ENCODE measurements at places on chromosomes 11 and 22.

GRCh38 chr11:67268081-67268961, 2.0 kb downstream of the GRK2 start:
- peak overlapping the region; percentile 97 for H3K4me3 ChIP-seq
- no peak overlapping the region for H3K27ac ChIP-seq
- no peak for DNase-seq
- H3K27me3 ChIP-seq = no peaks in the 10 kb centered on the region
- peaks cover 9% of the 10 kb centered on the region for H3K36me3 ChIP-seq

DNA sequence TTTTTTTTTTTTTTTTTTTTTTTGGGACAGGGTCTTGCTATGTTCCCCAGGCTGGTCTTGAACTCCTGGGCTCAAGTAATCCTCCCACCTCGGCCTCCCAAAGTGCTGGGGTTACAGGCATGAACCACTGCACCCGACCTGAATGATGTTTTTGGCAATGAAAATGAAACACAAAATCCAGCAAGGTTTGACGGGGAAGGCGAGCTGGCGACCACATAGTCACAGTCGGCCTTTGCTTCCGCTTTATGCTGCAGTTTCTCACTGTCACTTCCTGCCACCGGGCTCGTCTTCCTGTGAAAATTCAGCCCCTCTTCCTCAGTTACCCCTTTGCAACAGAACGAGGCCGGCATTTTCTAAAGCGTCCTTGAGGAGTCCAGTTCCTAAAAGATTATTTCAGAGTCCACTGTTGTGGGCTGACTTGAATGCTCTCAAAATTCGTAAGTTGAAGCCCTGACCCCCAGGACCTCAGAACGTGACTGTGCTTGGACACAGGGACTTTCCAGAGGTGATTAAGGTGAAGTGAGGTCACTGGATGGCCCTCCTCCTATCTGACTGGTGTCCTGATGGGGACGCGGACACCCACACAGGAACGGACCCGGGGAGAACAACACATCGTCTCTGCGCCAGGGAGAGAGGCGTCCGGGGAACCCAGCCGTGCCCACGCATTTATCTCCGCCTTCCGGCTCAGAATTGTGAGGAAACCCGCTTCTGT, 2.9 kb upstream of the BID start:
- DNase-seq = no peak
- H3K27me3 ChIP-seq = peaks cover 14% of the 10 kb centered on the region
- H3K27ac ChIP-seq = no peak overlapping the region
- no peaks in the 10 kb centered on the region for H3K36me3 ChIP-seq
- H3K4me3 ChIP-seq = no peak overlapping the region

DNA sequence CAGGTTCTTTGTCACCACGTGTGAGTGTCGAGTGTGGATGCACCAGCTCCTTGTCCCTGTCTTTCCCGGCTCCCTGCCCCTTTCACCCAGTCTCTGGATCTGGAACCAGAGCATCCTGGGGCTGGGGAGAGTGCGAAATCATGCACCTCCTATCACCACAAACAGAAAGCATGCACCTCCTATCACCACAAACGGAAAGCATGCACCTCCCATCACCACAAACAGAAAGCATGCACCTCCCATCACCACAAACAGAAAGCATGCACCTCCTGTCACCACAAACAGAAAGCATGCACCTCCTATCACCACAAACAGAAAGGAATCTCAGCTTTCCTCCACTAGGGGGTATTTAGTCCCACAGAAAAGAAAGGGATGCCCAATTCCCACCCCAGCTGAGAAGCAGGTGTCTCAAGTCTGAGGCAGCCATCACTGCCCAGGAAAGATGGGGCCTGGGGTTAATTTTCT, 5.9 kb upstream of the GLB1L3 start:
- H3K4me3 ChIP-seq = no peak overlapping the region
- H3K4me1 ChIP-seq = no peaks in the 10 kb centered on the region
- H3K27ac ChIP-seq = no peak overlapping the region
- H3K27me3 ChIP-seq = peaks cover 55% of the 10 kb centered on the region

DNA sequence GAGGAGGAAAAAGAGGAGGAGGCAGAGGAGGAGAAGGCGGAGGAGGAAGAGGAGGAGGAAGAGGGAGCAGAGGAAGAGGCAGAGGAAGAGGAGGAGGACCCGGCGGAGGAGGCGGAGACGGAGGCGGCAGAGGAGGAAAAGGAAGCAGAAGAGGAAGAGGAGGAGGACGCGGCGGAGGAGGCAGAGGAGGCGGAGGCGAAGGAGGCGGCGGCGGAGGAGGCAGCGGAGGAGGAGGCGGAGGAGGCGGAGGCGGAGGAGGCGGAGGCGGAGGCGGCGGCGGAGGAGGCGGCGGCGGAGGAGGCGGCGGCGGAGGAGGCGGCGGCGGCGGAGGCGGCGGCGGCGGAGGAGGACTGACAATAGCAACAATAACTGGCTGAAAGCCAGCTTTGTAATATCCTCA, 616.6 kb downstream of the TBC1D22A start:
- no peaks in the 10 kb centered on the region for H3K36me3 ChIP-seq
- H3K4me1 ChIP-seq = no peaks in the 10 kb centered on the region
- H3K4me3 ChIP-seq = no peak overlapping the region
- H3K27me3 ChIP-seq = peaks cover 64% of the 10 kb centered on the region

DNA sequence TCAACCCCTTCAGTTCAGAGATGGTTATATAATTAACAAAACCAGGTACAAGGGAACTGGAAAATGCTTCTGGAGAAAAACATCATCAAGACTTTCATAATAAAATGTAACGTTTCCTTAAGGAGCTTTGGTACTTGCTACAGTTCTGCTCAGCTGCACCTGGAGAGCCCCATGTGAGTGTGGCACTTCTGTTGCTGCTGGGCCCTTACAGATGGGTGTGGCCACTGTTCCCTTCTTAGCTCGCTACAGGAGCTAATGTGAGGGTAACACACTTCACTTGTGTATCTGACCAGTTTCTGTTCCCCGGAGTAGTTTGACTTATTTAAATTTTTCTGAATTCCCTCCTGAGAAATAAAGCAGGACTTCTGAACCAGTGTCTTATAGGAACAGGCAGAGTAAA, 4.0 kb downstream of the POU2AF3 start:
- H3K4me3 ChIP-seq = no peak overlapping the region
- peaks cover 16% of the 10 kb centered on the region for H3K4me1 ChIP-seq
- DNase-seq = no peak
- H3K27me3 ChIP-seq = peaks cover 61% of the 10 kb centered on the region
- H3K27ac ChIP-seq = no peak overlapping the region

- H3K27ac ChIP-seq = no peak overlapping the region
- no peaks in the 10 kb centered on the region for H3K27me3 ChIP-seq
- no peak overlapping the region for H3K4me3 ChIP-seq
- no peak for DNase-seq
Measured at GRCh38 chr11:60336767-60337391, 9.8 kb downstream of the MS4A6E start.

DNA sequence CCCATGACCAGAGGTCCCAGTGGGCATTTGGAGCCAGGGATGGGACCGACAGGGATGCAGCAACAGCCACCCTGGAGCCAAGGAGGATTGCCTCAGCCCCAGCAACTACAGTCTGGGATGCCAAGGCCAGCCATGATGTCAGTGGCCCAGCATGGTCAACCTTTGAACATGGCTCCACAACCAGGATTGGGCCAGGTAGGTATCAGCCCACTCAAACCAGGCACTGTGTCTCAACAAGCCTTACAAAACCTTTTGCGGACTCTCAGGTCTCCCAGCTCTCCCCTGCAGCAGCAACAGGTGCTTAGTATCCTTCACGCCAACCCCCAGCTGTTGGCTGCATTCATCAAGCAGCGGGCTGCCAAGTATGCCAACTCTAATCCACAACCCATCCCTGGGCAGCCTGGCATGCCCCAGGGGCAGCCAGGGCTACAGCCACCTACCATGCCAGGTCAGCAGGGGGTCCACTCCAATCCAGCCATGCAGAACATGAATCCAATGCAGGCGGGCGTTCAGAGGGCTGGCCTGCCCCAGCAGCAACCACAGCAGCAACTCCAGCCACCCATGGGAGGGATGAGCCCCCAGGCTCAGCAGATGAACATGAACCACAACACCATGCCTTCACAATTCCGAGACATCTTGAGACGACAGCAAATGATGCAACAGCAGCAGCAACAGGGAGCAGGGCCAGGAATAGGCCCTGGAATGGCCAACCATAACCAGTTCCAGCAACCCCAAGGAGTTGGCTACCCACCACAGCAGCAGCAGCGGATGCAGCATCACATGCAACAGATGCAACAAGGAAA, 27.3 kb upstream of the L3MBTL2 start:
- H3K27ac ChIP-seq = no peak overlapping the region
- H3K4me1 ChIP-seq = peaks cover 20% of the 10 kb centered on the region
- DNase-seq = no peak
- peaks cover 80% of the 10 kb centered on the region for H3K36me3 ChIP-seq

DNA sequence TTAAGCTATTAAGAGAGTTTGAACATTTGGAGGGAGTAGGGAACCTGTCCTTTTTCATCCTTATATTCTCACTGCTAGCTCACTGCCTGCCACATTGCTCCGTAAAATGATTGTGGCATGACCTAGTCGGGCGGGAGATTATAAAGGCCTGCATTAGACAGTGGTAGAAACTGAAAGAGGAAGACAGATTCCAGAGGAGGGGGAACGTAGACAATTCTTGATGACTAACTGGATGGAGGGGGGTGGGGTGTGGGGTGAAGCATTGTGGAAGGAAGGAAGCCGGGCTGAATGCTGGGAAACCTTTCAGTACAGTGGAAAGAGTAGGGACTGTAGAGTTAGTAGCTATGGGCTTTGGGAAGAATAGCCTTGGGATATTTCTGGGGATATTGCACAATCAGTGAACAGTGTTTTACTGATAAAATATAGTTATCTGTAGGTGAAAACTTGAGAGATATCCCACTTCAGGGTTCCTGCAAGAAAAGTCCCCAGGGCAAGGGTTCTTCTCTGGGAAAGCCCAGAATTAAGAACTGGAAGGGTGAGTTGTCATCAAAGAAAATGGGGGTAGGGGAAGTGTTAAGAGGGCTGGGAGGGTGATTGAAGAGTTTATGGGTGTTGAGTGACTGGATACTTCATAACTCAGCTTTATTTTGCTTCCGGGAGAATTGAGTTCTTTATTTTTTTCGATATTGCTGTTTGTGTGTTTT, 2.1 kb downstream of the MED15 start:
- H3K27me3 ChIP-seq = no peaks in the 10 kb centered on the region
- DNase-seq = peak; percentile 98
- peak overlapping the region; percentile 94 for H3K27ac ChIP-seq
- H3K4me3 ChIP-seq = no peak overlapping the region

DNA sequence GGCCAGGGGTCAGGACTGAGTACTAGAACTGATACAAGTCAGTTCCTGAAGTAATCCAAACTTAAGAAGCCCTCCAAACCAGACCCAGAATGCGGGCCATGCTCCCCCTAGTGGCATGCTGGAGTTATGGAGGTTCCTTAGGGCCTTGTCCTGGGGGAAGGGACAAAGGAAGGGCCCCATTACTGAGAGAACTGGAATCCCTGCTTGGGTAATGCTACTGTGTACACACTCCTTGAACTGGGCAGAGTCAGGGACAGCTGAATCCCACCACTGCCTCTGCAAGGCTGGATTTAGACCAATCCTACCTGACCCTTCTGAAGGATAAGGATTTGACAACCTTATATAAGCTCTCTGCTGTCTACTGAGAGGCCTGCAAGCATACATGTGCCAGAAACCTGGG, 97.3 kb upstream of the AKIP1 start:
- peaks cover 22% of the 10 kb centered on the region for H3K4me1 ChIP-seq
- DNase-seq = peak; percentile 92
- H3K4me3 ChIP-seq = no peak overlapping the region
- no peaks in the 10 kb centered on the region for H3K27me3 ChIP-seq
- peak overlapping the region; percentile 93 for H3K27ac ChIP-seq

DNA sequence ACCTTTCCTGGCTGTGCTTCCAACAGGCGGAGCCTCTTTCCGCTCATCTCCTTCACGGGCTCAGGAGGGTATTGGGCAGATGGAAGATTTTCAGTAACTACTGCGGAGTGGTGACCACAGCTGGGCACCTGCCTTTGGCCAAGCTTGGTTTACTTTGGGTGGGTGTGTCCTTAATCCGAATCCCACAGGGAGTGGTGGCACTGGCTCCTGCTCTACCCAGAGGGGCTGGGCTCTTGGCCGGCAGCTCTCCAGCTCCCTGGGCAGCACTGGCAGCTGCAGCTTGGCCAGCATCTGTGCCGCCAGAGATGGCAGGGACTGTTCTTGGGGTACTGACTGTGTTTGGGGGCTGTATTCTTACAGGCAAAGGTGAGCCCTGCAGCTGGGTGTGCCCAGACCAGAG, 29.8 kb downstream of the BID start:
- no peak overlapping the region for H3K27ac ChIP-seq
- H3K4me3 ChIP-seq = no peak overlapping the region
- H3K27me3 ChIP-seq = no peaks in the 10 kb centered on the region
- peaks cover 12% of the 10 kb centered on the region for H3K4me1 ChIP-seq

GRCh38 chr11:78831571-78831970, 256.9 kb upstream of the NARS2 start:
- H3K4me3 ChIP-seq = no peak overlapping the region
- no peaks in the 10 kb centered on the region for H3K27me3 ChIP-seq
- peaks cover 13% of the 10 kb centered on the region for H3K4me1 ChIP-seq
- H3K27ac ChIP-seq = no peak overlapping the region
- H3K36me3 ChIP-seq = no peaks in the 10 kb centered on the region

DNA sequence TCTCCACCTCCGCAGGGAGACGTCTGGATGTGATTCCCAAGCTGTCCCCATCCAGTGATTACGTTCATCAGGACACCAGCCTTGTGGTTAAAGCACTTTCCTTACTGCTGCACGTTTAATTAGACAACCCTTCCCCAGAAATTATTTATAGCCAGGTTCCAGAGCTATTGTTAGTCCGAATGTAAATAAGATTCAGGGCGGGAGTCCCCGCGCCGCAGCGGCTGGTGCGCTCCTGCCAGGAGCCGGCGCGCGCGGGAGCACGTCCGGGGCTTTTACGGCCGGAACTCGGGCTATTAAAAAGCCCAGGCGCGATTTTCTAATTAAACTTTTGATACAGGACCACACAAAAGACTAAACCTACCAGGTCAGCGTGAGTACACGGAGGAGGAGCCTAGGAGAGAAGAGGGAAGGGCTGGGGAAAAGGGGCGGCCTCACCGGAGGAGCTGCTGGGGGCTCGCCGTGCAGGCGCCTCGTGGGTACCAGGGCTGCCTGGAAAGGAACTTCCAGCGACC, 538.3 kb downstream of the OPCML start:
- no peak overlapping the region for H3K27ac ChIP-seq
- H3K36me3 ChIP-seq = no peaks in the 10 kb centered on the region
- H3K4me1 ChIP-seq = peaks cover 1% of the 10 kb centered on the region
- peaks cover 10% of the 10 kb centered on the region for H3K27me3 ChIP-seq

Measured in mesenchymal stem cell (in vitro differentiated cells and primary cell).